HFF-Myc (cell line): ENCODE measurements at places on chromosomes 4 and X.

DNA sequence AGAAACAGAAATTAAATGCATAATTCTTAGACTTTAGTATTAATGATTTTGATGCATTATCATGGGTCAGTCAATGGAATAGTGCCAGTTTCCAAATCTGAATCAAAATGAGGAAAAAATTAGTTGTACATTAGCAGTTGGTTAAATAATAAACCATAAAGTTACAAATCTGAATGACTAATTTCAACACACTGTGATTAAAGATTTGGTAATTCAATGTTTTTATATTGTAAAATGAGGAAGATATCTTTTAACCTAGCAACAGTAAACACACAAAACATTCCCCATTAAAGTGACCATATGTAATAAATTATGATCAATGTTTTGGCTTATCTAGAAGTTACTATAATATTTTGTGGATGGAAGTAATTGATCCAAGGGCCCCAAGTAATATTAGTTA, 1.6 kb downstream of the FBXO8 start:
- DNase-seq: no peak

DNA sequence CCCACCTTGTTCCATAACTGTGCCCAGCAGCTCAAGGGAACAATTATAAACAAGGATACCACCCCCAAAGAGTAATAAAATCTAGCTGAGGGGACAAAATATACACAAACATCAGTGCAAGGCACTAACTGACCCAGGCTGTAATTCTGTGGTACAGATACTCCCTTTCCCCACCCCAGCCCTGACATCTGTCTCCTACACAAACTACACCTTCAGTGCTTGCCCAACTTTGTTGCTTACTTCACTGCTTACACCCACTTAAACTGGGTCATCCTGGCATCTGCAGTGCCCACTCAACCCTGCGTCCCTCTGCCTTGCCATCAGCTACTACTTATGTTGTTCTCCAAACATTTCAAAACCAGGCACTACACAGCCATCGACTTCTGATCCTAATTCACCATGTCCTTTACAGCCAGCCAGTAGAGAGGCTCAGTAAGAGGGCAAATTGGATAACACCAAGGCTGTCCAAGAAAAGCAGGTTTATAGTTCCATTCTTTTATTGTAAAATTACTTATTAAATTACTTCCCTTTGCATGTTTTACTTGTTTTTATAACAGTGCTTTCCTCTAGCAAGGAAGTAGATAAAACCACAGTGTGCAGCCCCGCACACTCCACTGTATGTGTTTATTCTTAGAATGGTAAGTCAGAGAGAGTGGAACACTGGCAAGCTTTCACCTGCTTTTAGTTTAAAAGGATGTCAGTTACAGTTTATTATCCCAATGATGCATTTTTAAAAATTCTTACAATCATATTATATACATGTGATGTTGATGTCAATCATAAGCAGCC, 149.6 kb downstream of the INPP4B start:
- no peak for DNase-seq

DNA sequence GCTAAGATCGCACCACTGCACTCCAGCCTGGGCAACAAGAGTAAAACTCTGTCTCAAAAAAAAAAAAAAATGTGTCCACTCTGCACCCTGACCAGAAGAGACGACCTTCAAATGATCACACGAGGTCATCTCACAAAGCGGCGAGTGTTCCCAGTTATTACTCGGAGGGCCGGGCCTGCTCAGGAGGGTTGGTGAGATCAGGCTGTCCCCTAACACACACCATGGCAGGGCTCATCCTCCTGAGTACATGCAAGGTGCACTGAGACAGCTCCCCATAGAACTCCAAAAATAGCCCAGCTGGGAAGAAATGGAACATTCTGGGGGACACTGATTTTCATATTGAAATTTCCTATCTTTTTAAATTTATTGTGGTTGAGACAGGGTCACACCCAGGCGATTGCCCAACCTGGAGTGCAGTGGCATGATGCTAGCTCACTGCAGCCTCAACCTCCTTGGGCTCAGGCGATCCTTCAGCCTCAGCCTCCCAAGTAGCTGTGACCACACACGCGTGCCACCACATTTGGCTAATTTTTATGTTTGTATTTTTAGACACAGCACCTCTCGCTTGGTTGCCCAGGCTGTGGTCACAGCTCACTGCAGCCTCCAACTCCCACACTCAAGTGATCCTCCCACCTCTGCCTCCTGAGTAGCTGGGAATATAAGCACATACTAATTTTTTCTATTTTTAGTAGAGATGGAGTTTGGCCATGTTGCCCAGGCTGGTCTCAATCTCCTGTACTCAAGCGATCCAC, 51.5 kb downstream of the DHRSX start:
- DNase-seq: no peak

DNA sequence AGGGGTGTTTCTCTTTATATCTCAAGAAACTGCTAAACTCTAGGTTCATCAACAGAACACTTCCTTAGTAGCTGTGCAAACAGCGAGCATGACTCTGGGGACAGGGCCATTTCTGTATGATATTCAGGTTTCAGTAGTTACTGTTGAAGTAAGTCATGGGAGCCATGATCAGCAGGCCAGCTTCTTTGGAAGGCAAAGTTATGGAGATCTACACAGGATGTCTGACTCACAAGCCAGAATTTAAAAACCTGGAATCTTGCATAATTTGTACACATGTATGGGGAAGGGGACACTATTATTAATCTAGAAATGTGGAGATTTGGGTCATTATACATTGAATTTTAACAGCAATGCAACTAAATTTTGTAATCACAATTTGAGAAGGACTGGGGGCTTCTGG, 187.8 kb upstream of the NR3C2 start:
- no peak for DNase-seq

GRCh38 chr4:55561889-55562288, 15.2 kb upstream of the CLOCK start:
- no peak for DNase-seq

DNA sequence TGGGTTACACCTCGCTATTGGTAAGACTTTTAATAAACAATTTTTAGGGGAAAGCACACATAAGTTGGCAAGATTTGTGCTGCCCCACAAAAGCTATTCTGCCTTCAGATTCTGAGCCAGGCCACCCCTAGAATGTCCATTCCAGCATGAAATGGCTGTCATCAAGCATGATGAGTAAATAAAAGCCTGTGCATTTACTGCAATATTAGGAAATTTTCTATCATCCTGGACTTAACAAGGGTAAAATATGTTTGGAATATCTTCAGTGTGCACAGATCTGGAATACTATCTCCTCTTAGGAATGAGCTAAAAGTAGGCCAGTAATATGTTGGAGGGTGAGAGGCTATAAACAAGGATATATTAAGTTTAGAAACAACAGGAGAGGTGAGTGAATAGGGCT, 510.9 kb downstream of the ANKRD50 start:
- no peak for DNase-seq

DNA sequence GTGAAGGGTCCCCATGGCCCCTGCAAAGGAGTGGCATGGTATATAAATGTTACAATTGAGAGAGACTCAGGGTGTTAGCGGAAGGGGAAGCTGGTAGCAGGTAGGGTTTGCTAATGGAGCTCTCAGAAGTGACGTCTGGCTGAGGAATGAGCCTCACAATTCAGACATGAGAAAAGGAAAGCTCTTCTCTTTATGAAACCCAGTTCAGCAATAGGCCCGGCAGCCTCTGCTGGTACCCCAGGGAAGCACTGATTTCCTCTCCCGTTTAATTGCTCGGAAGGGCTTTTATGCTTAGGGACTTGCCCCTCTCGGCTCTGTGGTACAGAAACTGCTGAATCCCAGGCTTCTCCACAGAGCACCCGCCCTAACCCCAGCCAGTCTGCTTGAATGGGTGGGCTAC, 19.4 kb upstream of the AFAP1 start:
- no peak for DNase-seq

- no peak for DNase-seq
Observed at GRCh38 chrX:10165580-10166247, 8.9 kb downstream of the CLCN4 start.

DNA sequence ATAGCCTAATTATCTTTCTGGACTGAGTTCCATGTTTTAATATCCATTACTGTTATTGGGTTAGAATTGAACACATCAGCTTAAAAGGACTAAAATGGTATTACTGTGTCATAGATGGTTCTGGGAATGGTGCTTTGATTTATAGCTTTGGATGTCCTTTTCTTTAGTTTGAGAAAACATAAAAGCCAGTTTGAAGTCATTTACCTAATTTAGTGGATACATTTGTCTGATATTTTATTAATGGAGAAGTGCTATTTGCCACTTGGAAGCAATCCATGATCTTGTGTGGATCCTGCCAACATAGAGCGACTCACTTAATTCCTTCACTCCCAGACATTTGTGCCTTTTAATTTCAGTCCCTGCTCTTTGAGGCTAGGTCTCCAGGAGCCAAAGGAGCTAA, 212.4 kb upstream of the PACRGL start:
- no peak for DNase-seq

DNA sequence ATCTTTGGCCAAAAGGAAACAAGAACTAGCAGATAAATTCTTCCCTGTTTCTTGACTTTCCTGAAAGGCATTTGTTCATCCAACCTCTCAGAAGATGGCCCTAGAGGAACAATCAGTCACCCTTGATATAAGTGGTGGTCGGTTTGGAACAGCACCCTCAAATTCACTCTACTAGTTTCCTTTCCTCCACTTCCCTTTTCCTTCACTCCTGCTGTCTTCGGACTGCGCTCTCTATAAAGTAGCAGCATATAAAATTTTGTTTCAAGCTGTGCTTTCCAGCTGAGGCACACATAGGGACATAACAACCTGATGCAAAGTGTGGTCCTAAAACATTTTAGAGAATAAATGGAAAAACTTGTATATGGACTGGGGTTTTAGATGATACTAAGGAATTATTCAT, 29.0 kb upstream of the MOB1B start:
- DNase-seq: no peak

DNA sequence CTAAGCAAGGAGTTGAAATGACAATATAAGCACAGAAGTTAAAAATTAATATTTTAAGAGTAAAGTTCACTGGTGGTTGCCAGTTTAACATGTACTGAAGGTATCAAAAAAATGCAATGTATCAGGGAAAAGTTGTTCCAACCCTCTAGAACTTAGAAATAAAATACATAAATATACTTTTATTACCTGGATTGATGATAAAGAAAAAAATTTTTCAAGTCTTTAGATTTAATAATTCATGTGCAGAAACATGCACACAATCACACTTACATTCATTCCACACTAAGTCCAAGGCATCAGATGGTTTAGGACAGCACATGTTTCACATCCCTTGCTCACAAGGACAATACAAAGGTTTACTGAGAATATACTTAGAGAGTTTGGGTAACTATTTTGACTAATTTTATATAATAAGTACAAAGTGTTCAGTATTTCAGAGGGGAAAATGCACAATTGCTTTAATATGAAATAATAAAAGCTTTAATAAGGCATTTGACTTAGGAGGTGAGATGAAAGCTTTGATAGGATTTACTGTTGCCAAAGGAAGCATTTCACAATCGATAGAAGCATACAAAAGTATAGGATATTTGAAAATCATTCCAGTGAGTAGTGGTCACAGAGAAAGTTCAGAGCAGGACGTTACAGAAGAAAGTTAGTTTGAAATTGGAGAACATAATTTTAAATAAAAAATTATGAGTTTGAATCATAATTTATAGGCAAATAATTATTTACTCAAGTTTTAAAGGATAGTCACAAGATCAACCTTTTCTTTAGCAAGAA, 392 bp upstream of the UGT2A3 start:
- no peak for DNase-seq
